ENCODE measurements at places on chromosomes 11 and 22.

DNA sequence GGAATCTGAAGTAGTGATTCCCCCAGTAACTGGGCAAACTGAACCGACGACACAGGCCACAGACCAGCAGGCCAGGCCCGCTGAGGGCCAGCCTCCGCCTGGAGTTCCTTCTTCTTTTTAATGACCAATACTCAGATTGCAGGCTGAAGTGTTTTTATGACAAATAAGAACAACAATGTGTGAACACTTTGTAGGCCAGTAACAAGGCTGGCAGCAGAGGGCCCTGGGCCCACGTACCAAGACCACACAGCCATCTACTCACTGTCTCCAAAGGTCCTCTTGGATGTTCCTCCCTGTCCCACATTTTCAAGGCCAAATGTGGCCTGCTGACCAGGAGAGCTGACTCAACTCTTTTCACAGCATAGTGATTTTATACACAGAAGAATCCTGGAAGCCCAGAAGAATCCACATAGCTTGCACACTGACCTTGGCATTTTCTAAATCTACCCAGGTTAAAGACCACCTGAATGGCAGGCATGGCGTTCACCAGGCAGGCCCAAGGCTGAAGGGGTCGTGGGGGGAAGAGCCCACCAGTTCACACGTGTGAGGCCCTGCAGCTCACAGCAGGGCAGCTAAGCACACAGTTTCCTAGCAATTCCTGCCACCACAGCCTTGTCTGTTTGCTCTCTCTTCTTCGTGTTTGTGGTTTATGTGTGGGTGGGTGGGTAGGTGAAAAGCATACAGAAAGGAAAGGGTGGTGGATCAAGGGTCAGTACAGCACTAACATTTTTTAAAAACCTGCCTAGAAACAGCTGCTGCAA lies 13.3 kb downstream of the SMCO4 start:
- no peak for DNase-seq

GRCh38 chr11:59865031-59865430 lies 1.3 kb downstream of the TCN1 start:
- no peak for DNase-seq

DNA sequence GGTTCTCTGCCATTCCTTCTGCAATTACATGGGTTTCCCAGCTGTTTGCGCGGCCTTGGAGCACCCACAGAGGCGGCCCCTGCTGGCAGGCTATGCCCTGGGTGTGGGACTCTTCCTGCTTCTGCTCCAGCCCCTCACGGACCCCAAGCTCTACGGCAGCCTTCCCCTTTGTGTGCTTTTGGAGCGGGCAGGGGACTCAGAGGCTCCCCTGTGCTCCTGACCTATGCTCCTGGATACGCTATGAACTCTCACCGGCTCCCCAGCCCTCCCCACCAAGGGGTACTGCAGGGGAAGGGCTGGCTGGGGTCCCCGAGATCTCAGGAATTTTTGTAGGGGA lies 2.6 kb downstream of the RCE1 start:
- no peak for DNase-seq

GRCh38 chr11:133708547-133709051 lies 136.7 kb downstream of the SPATA19 start:
- DNase-seq: no peak

- no peak for DNase-seq
Measured at GRCh38 chr11:37951996-37952395, 1354.0 kb upstream of the RAG2 start.

DNA sequence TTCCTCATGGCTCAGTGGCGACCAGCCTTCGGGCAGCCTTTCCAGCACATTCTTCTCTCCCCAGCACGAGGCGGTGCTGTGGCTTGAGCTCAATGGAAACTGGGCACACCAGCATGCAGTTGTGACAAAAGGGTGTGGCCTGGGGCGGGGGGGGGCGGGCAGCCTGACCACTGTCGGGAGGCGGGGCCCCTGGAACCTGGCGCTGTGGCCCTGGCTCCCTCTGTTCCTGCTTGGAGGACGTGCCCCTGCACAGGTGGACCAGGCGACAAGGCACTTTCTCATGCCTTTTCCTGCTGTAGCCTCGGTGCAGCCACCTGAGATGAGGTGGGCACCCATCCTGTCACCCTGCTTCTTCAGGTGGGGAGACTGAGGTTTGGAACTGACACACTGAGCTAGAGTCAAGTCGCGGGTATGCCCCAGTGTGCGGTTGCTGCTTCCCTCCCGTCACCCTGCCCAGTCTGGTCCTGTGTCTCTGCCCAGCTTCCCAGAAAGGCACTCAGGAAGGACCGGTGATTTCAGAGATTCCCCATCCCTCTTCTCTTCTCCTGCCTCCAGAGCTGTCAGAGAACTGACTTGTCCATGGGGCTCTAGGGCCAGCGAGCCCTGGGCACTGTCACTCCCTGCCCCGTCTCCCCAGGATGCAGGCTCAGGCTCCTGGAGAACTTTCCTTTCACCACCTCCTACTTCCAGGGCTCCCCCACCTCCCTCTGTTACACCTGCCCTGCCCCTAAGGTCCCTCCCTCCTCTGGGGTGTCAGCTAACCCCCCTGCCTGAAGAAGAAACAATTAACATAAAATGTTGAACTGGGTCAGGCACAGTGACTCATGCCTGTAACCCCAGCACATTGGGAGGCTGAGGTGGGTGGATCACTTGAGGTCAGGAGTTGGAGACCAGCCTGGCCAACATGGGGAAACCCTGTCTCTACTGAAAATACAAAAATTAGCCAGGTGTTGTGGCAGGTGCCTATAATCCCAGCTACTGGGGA lies 9.9 kb downstream of the B3GAT1 start:
- DNase-seq: no peak

- DNase-seq: no peak
Measured at GRCh38 chr11:66432597-66432996, 6.1 kb downstream of the MRPL11 start.

DNA sequence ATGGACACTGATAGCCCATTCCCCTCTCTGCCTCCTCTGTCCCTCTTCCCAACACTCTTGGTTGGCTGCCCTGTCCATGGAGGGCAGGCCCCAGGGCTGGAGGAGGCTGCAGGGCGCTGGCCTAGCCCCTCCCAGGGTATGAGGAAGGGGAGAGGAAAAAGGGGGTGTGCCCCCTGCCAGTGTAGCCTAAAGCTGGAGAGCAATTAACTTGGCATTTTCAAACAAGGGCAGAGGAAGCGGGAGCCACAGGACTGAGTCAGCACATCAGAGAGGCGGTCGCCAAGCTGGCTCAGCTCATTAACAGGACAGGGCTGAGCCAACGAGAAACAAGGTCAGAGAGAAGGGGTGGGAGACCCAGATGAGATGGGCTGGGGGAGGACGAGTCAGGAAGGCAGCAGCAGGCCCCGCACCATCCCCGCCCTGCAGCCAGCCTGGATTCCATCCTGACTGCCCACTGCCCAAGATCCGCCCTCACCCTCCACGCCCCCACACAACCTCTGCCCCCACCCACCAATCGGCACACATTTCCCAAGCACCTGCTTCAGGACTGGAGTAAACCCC lies 76.3 kb downstream of the BUD13 start:
- DNase-seq: no peak

DNA sequence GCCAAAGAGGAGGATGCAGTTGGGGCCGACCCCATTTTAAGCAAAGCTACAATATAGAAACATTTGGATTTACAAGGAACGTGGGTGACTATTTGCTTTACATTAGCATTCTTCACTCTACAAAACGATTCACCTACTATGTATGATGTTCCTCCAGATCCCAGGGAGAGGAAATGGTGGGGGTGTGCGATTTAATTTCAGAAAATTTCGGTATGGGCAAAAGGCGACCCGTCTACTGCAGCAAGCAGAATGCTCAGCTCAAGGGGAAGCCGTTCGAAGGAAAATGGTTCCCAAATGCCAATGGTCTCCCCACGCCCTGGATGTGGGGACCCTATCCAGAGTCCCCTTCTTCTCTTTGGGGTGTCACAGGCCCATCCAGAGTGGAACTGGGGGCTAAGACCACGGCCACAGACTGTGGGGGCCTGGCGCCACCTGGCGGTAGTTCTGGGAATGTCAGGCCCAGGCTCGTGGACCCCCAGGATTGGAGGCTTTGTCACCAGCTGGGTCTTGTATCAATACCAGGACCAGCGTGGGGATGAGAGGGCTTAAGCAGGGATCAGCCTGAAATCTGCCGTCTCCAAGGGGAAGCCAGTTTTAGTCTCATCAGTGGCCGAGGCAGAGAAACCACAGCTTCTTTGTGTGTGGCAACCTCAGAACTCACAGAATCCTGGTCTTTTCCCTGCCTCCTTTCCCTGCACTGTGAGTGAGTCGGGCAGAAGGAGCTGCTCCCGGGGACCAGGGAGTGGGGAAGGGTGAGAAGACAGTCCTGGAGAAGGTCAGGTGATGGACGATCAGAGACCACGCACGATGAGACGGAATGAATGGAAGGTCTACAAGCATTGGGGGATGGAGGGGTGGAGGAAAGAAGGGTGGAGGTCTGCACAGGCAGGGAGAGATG lies 8.4 kb downstream of the LRRC10B start:
- no peak for DNase-seq

GRCh38 chr11:47765086-47765485 lies 2.1 kb downstream of the FNBP4 start:
- no peak for DNase-seq

DNA sequence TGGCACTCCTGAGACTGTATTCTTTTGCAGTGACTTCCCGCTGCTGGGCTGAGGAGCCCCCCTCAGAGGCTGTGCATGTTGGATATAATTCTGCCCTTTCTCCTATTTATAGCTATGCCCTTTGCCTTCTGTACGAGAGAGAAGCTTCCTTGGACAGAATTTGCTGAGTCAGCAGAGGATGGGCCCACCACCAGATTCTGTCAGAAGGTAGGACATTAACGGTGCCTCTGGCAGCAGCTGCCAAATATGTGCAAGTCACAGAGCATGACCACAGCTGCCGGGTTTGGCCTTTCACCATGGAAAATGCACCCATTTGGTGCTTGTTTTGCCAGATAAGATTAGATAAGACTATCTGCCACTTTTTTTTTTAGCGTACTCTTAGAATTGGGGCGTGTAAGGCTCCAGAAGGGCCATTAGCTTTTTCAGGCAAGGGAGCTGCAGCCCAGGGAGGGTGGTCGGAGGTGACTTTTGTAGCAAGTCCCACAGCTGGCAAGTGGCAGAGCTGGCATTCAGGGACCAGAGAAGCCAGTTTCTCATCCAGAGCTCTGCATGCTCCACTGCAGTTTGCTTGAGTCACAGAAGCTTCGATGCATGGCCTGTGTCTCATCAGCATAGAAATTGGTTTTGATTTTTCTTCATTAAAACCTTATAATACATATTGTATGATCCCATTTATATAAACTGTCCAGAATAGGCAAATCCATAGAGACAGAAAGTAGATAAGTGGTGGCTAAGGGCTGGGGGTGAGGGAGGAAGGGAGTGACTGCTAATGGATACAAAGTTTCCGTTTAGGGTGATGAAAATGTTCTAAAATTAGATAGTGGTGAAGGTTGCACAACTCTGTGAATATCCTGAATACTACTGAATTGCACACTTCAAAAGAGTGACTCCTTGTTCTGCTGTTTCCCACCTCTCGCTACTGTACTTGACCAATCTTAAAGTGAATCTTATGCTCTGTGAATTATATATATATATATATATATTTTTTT lies 15.8 kb downstream of the UPB1 start:
- DNase-seq: no peak

- no peak for DNase-seq
Measured at GRCh38 chr11:45247433-45247832, 38.7 kb downstream of the SYT13 start.

DNA sequence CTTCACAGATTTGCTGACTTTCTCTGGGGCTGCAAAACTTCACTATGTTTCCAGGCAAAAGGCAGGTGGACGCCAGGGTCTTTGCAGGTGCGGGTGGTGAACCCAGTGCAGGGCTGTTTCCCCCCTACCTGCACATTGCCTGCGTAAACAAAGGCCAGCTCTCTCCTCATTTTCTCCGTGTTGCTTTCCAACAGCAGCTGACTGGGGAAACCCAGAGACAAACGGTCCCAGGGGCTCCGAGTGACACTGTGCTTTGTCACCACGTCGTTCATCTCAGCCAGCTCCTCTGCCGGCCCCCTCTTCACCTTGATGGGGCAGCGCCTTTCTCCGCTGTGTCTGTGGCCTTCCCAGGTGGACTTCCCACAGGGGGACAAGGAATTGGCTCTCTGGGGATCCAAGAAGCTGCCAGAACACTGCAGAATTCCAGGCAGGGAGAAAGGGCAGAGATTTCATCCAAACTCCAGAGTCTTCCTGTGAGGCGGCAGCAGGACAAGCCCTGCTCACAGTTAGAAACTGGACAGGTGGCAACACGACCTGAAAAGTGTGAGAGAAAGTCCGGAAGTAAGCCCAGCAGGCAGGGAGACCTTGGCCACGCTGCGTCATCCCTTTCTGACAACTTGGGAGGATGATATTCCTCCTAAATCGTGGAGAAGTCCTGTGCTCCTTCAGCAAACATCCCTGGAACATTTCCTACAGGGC lies 1493.7 kb downstream of the TBC1D22A start:
- no peak for DNase-seq

DNA sequence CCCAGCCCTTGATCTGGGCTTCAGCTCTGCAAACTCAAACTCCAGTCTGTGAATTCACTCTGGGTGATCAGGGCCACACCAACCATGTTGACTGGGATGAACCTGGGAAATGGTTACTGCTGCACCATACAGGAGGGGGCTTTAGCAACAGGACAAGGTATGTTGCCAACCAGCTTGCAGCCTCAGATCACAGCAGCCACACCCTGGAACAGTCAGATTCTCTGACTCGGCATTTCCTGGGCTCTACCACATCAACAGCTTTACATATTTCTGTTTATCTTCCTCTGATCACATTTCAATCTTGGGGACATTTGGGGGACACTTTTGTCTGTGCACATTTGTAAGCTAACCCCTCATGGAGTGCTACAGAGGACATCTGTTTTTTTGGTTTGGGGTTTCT lies 267.0 kb upstream of the NCAM1 start:
- DNase-seq: no peak

- no peak for DNase-seq
Measured at GRCh38 chr11:118314988-118315411, 10.5 kb downstream of the CD3E start.

DNA sequence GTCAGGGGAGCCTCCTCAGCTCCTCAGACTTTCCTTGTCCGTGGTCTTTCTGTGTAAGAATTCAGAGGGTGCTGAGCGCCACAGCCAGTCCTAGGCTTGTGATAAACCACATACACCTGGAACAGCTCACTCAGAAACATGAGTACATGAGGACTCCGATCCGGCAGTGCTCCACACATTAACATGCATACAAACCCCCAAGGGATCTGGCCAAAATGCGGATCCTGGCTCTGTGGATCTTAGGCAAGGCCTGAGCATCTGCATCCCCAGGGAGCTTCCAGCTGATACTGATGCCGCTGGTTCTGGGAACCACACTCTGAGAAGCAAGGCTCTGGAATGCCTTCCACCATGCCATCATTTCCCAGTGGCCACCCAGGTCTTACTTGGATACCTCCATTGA lies 20.6 kb upstream of the OPCML start:
- DNase-seq: no peak
